ENCODE measurements at places on chromosomes 11 and 22.
A peak's percentile ranks its signal among the peaks of the same experiment; 100 is the strongest.

- no peak for DNase-seq
Observed at GRCh38 chr11:65186701-65187100, 5.0 kb downstream of the CAPN1 start.

- DNase-seq, result peak; percentile 33
Observed at GRCh38 chr22:46058091-46058420, 81.1 kb upstream of the WNT7B start.

GRCh38 chr22:33659448-33659847, 260.8 kb downstream of the LARGE1 start:
- DNase-seq, result no peak

GRCh38 chr11:68441466-68442230, 18.9 kb upstream of the PPP6R3 start:
- DNase-seq, result no peak

- no peak for DNase-seq
Observed at GRCh38 chr11:117953024-117953671, 23.9 kb upstream of the TMPRSS13 start.

DNA sequence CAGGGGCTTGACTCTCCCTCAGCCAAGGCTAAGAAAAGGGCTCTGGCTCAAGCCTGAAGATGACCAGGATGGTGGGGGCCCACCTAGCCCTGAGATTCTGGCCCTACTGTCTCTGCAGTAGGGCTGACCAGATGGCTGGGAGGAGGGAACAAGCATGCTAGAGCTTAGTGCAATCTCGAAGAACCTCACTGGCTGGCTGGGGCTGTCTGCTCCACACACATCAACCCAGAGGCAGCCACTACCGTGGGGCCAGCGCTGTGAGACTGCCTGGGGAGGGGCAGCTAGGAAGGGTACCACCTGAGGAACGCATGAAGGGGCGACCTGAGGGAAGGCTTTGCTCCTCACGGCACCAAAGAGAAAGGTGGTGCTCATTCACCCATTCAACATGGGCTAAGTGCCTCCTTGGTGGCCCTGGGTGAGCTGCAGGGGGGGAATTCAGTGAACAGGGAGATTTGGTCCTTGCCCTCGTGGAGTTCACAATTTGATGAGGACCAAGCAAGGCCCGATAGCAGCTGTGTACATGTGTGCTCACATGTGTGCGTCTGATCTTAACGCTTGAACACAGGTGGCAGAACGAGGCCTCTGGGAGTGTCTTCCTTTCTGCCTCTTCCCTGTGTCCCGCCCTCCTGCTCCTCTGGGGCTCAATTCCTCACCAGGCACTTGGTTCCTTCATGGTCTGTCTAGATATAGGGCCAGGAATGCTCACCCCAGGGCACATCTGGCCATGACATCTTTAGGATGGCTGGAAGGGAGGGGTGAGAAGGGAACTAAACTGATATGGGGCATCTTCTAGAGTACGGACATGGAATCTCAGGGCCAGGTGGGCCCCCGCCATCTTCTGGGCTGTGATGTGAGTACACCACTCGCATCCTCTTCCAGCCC, 102.3 kb upstream of the PITPNB start:
- no peak for DNase-seq

GRCh38 chr11:8809939-8810539, 101.0 kb upstream of the AKIP1 start:
- DNase-seq, result no peak

DNA sequence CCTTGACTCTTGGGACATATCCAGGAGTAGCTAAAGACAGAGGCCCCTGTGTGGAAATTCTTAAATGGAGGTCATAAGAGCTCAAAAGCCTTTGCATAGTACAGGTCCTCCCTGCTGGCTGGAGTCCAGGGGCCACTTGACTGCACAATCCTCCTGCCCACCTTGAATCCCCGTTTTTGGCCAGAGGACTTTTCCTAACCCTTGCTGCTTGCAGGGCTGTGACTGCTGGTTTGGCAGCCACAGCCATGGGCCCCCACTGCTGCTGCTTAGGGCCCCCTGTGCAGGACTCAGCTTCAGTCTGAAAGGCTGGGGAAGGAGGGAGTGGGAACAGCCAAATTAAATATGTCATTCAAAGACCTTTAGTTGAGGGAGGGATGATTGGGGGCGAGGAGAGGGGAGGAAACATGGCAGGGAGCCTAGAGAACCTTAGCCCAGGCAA, 33.4 kb downstream of the ARHGAP1 start:
- DNase-seq, result no peak

DNA sequence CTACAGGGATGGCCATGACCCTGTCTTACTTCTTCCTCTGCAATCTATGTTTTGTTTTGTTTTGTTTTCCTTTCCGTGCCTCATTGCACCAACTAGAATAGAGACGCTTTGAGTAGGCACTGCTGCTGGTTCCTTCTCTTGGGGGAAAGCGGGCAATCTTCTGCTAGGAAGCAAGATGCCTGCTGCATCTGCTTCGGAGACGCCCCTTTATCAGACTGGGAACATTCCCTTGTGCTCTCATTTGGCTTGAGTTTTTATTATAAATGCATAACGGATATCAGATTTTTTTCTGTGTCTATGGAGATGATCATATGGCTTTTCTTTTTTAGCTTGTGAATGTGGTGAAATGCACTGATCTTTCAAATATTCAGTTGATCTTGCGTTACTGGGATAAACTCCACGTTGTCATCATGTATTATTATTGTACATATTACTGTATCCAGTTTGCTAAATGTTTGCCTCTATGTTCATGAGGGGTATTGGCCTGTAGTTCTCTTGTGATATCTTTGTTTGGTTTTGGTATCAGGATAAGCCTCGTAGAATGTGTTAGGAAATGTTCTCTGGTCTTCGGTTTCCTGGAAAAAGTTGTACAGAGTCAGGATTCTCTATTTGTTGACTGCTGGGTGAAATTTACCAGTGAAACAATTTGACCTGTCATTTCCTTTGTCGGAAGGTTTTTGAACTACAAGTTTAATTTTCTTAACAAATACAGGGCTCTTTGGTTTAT, 23.4 kb upstream of the KRTAP5-6 start:
- no peak for DNase-seq

GRCh38 chr11:112886434-112887370, 74.5 kb upstream of the NCAM1 start:
- DNase-seq, result no peak

- DNase-seq, result no peak
Observed at GRCh38 chr22:43288378-43288777, 54.8 kb downstream of the SCUBE1 start.

DNA sequence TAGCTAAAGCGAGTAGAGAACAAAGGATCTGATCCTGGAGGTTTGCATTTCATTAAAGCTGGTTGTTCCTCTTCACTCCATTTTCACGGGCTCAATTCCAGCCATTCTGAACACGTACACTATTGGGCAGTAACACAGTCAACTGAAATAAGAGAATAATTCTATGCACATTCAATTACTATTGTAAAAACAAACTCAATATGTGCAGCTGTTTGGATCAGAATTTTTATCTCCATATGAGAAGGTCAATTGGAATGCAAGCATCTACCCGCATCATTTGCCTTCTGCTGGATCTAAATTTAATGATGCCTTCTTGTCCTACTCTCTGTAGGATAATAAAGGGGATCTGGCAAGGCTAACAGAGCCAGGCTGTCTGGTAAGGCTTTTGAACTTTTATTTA, 562.8 kb upstream of the CCDC179 start:
- no peak for DNase-seq
